ENCODE measurements at places on chromosomes 12 and 14. TPM values are rescaled to one million over a fixed set of nuclear protein-coding genes. Genes with fewer than 3 reads are reported as not detected.

GZMB gene
- 0.22 TPM for polyA plus RNA-seq

DAAM1 gene
- polyA plus RNA-seq, result 73.4 TPM

OR6C74 gene
- polyA plus RNA-seq, result not detected

OVCH1 gene
- polyA plus RNA-seq, result 0.55 TPM

GPR65 gene
- polyA plus RNA-seq, result 0.53 TPM

RAB35 gene
- 35.6 TPM for polyA plus RNA-seq

NR4A1 gene
- 410 TPM for polyA plus RNA-seq

GPD1 gene
- polyA plus RNA-seq, result 72.2 TPM

TEP1 gene
- polyA plus RNA-seq, result 17.8 TPM

WSCD2 gene
- polyA plus RNA-seq, result 10.8 TPM

TC2N gene
- polyA plus RNA-seq, result 9.9 TPM
